ENCODE measurements at places on chromosomes 1 and 21.

DNA sequence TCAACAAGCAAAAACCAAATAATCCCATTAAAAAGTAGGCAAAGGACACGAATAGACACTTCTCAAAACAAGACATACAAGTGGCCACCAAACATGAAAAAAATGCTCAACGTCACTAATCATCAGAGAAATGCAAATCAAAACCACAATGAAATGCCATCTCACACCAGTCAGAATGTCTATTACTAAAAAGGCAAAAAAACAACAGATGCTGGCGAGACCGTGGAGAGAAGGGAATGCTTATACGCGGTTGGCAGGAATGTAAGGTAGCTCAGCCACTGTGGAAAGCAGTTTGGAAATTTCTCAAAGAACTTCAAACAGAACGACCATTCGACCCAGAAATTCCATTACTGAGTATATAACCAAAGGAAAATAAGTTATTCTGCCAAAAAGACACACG lies 145.1 kb upstream of the EDN2 start:
- no peak for DNase-seq

DNA sequence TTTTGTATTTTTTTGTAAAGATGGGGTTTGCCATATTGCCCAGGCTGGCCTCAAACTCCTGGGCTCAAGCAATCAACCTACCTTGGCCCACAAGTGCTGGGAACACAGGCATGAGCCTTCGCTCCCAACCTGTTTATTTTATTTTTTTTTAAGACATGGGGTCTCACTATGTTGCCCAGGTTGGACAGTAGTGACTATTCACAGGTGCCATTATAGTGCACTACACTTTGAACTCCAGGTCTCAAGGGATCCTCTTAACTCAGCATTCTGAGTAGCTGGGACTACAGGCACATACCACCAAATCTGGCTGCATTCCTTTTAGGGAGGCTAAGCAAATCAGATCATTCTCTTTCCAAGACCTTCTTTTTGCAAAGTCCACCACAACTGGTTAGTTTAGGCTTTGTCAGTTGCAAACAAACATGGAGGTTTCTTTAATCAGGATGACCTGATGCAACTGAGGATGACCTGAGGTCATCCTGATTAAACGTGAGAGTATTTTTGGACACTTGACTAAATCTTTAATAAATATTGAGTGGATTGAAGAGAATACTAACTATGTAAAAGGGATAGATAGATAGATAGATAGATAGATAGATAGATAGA lies 30.0 kb upstream of the RALGPS2 start:
- no peak for DNase-seq

GRCh38 chr1:201655910-201656309 lies 117.0 kb downstream of the NAV1 start:
- DNase-seq = no peak

DNA sequence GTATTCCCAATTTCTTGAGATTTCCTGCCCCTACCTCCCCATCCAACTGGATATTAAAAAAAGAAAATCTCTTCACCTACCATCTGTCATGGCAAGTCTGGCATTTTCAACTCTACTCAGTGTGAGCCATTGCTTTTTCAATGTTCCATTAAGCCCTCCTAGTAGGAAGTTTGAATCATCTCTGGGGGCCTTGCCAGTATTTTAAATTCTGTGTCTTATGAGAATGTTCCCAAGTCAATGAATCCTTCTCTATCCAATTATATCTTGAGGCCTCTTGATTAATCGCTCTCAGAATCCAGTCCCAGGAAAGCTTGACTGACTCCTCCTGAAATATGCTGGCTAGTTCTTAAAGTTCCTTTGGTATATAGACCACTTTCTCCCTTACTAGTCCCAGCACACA lies 91.5 kb downstream of the NGF start:
- no peak for DNase-seq

All from stimulated activated CD8-positive, alpha-beta memory T cell treated with anti-CD3 and anti-CD28 coated beads, Interleukin-2, amount 100 ng/mL, for 48 hours (primary cell).